Activated naive CD4-positive, alpha-beta T cell treated with anti-CD3 and anti-CD28 coated beads, Interleukin-2, amount 10 ng/mL, durations not matched to agents 7 days and 5 days (primary cell): ENCODE measurements at places on chromosomes 2 and 18.

DNA sequence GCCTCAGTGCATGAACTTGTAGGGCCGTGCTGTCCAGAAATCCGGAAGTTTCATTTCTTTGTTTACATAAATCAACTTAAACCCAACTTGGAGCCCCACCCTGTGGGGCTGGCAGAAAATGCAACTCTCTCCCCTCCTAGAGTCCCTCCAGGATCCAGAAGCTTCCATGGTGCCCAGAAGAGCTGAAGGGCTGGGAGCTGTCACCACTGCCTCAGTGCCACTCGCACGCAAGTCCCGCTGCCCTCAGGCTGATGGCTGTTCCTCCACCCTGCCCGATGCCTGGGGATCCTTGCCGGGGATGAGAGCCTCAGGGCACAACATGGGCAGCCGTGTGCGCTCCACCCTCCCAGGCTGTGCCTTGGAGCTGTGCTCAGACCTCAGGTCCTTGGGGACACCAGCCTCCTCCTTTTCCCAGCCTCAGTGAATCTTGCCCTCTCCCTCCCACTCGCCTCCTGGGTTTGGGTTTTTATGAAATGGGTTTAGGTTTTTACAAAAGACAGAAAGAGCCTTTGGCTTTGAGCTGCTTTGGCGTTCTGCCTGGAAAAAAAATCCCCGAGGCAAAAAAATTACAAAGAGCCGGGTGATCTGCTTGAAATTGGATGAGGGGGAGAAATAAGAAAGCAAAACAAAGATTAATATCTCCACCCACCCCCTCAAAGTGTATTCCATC is 155.2 kb downstream of the TWIST2 start:
- DNase-seq = peak; percentile 5

DNA sequence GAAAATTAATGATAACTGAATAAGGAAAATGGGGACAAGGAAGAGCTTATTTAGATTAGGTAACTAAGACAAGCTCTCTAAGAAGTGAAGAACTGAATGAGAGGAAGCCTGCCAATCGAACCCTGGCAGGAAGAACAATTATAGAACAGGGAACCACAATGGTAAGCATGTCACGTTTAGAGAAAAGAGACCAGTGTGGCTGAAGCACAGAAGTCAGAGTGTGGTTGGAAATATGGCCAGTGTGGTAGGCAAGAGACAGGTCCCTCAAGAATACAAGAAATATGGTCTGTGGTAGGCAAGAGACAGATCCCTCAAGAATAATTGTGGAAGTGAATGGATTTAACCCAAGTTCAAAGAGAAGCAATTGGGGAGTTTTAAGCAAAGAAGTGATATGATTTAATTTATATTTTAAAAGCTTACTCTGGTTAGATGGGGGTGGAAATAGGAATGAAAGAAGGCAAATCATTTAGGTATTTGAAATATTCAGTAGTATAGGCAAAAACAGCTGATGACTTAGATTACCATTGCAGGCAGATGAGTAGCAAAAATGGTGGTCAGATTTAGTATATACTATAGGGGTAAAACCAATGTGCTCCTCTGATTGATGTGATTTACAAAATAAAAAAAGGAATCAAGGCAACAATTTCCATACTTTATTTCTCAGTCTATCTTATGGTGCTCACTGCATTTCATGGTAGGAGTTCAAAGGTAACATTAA is 38.8 kb upstream of the ERMN start:
- DNase-seq = no peak

DNA sequence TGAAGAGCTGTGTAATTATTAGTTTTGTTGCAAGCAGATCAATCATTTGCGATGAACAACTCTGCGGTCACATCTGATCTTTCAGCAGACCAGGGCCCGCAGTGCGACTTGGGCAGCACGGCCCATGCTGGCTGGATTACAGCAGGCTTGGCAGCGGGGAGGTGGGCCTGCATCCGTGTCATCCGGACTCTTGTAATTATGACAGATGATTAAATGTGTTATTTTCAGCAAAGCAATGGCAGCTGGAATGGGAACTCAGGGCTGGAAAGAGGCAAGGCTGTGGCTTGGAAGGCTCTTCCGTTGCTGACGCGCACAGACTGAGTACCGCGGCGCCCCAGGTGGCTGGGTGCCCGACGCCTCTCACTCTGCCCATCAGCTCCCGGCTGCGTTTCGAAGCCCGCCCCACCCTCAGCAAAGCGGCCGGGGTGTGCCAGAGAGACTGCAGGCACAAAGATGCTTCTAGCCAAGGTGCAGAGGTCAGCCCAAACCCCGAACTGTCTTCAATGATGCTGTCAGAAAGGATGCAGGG is 397.4 kb upstream of the SALL3 start:
- no peak for DNase-seq

- DNase-seq = no peak
Measured at GRCh38 chr2:235026649-235027557, 75.1 kb downstream of the SH3BP4 start.

DNA sequence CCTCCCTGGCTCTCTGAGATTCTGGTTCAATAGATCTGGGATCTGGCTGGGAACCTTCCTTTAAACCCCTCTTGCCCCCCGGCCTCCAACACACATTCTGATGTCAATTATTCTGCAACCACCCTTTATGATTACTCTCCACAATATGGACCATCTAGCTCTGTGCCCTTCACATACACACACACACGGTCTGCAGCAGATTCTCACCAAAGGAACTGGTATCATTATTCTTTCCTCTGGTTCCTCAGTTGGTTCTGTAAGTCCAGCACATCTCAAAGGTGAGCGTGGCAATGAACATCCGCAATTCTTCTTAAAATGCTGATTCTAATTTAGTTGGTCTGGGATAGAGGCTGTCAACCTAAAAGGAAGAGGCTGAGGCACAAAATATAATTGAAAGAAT is 2.8 kb upstream of the TMEM163 start:
- DNase-seq = no peak

GRCh38 chr2:32787207-32787606 is 159.4 kb downstream of the TTC27 start:
- no peak for DNase-seq

GRCh38 chr2:54518430-54518829 is 62.3 kb downstream of the SPTBN1 start:
- DNase-seq = no peak

DNA sequence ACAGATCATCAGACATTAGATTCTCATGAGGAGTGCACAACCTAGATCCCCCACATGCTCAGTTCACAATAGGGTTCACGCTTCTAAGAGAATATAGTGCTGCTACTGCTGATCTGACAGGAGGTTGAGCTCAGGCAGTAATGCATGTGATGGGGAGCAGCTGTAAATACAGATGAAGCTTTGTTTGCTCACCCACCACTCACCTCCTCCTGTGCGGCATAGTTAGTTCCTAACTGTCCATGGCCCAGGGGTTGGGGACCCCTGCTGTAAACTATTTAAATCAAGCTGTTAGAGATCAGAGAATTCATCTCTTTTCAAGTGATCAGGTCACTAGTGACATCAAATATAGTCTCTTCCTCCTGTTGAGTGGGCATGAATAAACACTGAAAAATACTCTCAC is 88.8 kb upstream of the ACVR2A start:
- no peak for DNase-seq

- no peak for DNase-seq
Measured at GRCh38 chr18:22694954-22695353, 238.2 kb upstream of the RBBP8 start.

DNA sequence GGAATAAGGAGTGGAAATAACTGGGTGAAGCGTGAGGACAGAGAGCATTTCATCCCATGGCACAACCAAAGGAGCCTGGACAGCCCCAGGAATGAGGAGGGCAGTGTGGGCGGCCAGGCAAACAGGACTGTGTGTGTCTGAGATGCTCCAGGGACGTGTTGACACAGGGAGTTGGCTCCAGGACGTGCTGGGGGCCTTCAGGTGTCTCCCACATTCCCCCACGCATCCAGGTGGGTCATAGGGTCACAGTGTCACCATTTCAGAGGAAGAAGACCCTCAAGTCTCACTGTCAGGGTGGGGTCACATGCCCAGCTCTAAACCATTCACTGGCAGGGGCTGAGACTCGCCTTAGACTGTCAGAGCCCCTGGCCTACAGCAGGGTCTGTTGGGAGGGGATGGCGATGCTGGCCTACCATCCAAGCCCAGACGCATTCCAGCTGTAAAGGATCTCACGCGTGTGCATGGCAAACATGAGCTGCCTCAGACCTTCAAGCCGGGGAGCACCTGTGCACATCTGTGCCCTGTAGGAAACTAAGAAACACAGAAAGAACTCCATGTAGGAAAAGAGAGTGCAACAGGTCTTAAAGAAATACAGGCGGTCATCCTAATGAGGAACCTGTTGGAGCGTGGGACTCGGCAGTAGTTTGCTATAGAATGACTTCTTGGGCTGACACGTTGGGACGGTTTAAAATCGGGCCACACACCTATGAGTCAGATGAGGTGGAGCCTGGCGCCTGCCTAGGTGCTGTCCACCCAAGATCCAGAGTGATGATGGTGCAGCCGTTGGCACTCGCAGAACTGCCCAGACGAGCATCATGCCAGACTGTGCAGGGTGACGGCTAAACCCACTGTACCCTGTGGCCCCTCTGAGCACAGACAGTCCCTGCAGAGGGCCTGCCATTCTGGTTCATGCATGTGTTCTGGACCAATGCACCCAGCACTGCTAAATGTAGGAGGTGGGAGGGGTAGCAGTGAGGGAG is 17.3 kb downstream of the PARD6G start:
- DNase-seq = no peak

GRCh38 chr18:61579581-61579980 is 246.4 kb downstream of the CDH20 start:
- no peak for DNase-seq

- no peak for DNase-seq
Measured at GRCh38 chr2:174561283-174561971, 36.2 kb downstream of the WIPF1 start.

GRCh38 chr2:163767097-163767496 is 31.3 kb upstream of the FIGN start:
- no peak for DNase-seq

- DNase-seq = no peak
Measured at GRCh38 chr2:78984386-78984785, 41.1 kb upstream of the REG3G start.

GRCh38 chr2:85066874-85067351 is 66.3 kb upstream of the TCF7L1 start:
- peak; percentile 62 for DNase-seq

DNA sequence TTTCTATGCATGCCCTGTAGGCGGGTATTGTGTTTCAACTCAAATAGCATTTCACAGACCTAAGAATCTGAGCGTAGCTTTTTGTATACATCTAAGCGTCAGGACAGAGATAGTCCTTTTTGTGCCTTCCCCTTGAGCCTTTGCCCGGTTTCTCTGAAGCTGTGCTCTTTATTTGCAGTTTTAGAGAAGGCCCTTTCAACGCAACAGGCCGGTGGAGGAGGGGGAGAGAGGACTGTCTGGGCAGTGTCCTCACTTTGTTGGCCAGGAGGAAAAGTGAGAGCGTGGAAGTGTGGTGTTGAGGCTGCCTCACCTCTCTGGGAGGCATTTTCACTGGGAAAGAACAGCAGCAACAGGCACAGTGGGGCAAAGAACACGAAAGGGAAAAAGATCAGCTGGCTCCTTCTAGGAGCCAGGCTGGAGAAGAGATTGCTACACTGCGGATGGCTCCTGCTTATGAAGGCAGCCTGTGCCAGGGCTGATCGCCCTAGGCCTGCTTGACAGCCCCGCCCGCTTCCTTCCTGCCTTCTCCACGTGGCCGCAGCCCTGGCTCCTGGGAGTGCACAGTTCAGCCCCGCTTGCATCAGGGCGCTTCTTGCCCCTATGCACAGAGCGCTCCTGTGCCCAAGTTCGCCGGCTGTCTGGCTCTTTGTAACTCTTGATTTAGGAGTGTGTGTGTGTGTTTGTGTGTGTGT is 195.6 kb upstream of the POU3F3 start:
- peak; percentile 26 for DNase-seq

DNA sequence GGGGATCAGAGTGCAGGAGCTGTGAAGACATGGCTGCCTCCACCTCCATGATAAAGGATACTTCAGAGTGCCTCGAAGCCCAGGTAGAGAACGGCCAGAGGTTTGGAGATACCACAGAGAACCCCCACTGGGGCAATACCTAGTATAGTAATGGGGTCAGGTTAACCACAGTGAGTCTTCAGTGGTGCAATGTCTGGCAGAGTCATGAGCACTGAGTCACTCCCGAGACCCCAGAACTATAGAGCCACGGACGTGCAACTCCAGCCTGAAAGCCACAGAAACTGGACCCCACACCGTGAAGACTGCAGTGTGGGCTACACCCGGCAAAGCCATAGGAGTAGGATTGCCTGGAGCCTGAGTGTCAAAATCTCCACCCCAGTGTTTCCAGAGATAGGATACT is 746.6 kb downstream of the CBLN2 start:
- no peak for DNase-seq

DNA sequence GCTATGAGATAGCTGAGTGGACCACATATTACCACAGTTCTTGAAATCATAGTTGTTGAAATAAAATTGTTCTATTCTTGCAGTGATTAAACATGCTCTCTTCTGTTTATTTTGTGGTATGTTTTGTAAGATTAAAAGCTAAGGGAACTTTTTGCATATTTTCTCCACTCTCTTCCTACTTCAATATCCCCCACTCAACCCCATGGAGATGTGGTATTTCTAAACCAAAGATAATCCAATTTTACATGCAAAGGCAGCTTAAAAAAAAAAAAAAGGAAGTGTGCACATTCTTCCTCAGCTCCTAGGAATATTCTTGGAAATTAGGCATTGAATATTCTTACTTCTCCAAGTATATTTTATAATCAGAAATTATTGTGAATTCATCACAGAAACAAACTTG is 15.0 kb upstream of the PAX3 start:
- no peak for DNase-seq

DNA sequence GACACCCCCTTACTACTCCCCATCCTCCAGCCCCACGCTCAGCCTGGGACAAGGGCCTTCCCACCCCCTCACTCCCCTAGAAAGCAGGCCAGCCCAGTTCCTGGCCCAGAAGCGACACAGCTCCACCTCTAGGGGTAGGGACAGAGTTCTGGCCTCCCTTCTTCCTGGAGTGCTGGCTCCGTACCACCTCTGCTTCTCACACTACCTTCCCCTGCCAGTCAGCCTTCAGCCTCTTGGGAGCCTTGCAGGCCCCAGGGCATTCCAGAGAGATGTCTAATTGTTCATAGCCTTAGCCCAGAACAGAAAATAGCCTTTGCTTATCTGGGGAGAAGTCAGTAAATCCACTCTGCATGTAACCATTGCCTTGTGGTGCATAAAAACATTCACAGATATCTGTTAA is 13.1 kb upstream of the CATIP start:
- DNase-seq = no peak

- DNase-seq = peak; percentile 18
Measured at GRCh38 chr2:20595439-20596192, 55.3 kb downstream of the HS1BP3 start.

- DNase-seq = no peak
Measured at GRCh38 chr18:79421275-79421857, 25.6 kb downstream of the NFATC1 start.

- DNase-seq = no peak
Measured at GRCh38 chr2:64661741-64662169, 8.0 kb upstream of the SERTAD2 start.

GRCh38 chr2:103788951-103789350 is 1027.1 kb downstream of the TMEM182 start:
- DNase-seq = no peak

- DNase-seq = no peak
Measured at GRCh38 chr18:2794159-2794558, 52.6 kb upstream of the EMILIN2 start.

- no peak for DNase-seq
Measured at GRCh38 chr2:219508971-219509779, 5.1 kb upstream of the ASIC4 start.
